Naive thymus-derived CD8-positive, alpha-beta T cell (primary cell): ENCODE measurements at places on chromosomes 3 and 15. TPM values are rescaled to one million over a fixed set of nuclear protein-coding genes. Genes with fewer than 3 reads are reported as not detected.

- H3K36me3 ChIP-seq = no peaks in the 10 kb centered on the region
- H3K4me3 ChIP-seq = no peak overlapping the region
- no peak overlapping the region for H3K27ac ChIP-seq
- no peaks in the 10 kb centered on the region for H3K4me1 ChIP-seq
- no peak for DNase-seq
Observed at GRCh38 chr15:85974348-85974705, 105.3 kb upstream of the AGBL1 start.

GRCh38 chr3:167559924-167560323 lies 86.1 kb upstream of the SERPINI2 start:
- H3K36me3 ChIP-seq = no peaks in the 10 kb centered on the region
- no peak overlapping the region for H3K4me3 ChIP-seq
- no peaks in the 10 kb centered on the region for H3K4me1 ChIP-seq

The CLDN16 gene
- total RNA-seq = not detected

- peaks cover 5% of the 10 kb centered on the region for H3K36me3 ChIP-seq
- no peaks in the 10 kb centered on the region for H3K27me3 ChIP-seq
- H3K27ac ChIP-seq = no peak overlapping the region
- DNase-seq = no peak
- no peaks in the 10 kb centered on the region for H3K4me1 ChIP-seq
Observed at GRCh38 chr3:155393316-155393715, 99.8 kb upstream of the STRIT1 start.

The NANOGP8 gene
- total RNA-seq = not detected

The CLDN1 gene
- not detected for total RNA-seq
